ENCODE measurements at places on chromosomes 7 and 10. TPM values are rescaled to one million over a fixed set of nuclear protein-coding genes. Genes with fewer than 3 reads are reported as not detected.

DNA sequence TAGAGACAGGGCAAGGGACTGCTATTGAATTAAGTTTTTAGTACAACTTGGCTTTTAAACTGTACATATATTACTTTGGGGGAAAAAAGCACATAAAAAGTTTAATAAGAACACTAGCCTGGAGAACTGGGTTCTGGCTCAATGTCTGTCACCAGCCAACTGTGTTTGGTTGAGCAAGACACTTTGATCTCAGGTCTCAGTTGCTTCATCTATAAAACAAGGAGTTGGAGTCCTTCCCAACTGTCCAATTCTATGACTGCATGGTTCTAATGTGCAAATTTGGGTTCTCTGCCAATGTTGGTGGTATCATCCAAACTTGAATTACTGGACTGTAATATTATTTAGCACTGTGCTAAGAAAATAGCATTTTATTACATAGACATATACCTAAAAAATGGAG lies 50.3 kb downstream of the ATXN7L1 start:
- no peaks in the 10 kb centered on the region for H3K27me3 ChIP-seq
- H3K4me1 ChIP-seq: no peaks in the 10 kb centered on the region
- no peak overlapping the region for H3K4me3 ChIP-seq
- no peak overlapping the region for H3K27ac ChIP-seq
- no peak for DNase-seq

DNA sequence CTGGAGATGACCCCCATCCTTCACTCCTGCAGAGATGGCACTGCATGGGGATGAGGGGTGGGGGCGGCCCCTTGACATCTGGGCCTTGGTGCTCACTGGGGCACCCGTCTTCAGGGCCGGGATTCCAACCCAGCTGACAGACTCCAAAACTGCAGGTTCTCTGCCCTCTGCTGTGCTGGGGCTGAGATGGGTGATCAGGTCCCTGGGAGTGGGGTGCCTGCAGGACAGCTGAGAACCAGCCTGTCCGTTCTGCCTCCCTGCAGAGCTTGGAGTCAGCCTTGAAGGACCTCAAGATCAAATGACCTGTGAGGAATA lies 14.3 kb downstream of the PDAP1 start:
- no peaks in the 10 kb centered on the region for H3K27me3 ChIP-seq
- DNase-seq: no peak
- H3K36me3 ChIP-seq: peaks cover 1% of the 10 kb centered on the region
- no peak overlapping the region for H3K4me3 ChIP-seq
- H3K27ac ChIP-seq: peak overlapping the region; percentile 74

DNA sequence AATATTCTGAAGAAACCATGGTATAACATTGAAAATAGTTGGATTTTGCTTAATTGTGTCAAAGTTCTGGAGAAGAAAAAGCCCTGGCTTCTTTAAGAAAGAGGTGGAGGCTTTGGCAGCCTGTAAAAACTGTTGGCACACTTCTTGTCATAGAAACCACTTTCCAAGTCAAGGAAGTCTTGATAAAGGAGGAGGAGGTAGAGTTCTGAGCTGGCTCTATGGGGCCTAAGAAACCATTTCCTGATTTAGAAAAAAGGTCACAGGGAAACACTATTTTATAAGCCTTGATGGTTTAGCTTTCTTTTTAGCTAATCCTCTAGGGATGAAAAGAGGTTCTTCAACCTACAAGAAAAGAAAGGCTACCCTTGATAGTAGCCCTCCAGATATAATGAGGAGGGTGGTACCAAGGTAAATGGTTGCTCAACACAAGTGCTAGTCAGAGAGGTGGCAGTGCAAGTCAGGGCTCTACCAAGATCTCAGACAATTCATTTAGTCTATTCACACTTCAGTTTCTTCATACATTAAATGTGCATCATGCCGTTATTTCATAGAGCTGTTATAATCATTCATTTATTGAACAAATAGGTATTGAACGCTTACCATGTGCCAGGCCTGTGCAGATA lies 346.9 kb downstream of the RNLS start:
- H3K4me1 ChIP-seq: no peaks in the 10 kb centered on the region
- no peaks in the 10 kb centered on the region for H3K27me3 ChIP-seq
- no peaks in the 10 kb centered on the region for H3K36me3 ChIP-seq
- DNase-seq: no peak
- H3K27ac ChIP-seq: no peak overlapping the region

GRCh38 chr10:124032087-124032935 lies 61.1 kb downstream of the CHST15 start:
- H3K27me3 ChIP-seq: no peaks in the 10 kb centered on the region
- H3K4me3 ChIP-seq: no peak overlapping the region
- DNase-seq: no peak
- H3K36me3 ChIP-seq: no peaks in the 10 kb centered on the region
- no peak overlapping the region for H3K27ac ChIP-seq

DNA sequence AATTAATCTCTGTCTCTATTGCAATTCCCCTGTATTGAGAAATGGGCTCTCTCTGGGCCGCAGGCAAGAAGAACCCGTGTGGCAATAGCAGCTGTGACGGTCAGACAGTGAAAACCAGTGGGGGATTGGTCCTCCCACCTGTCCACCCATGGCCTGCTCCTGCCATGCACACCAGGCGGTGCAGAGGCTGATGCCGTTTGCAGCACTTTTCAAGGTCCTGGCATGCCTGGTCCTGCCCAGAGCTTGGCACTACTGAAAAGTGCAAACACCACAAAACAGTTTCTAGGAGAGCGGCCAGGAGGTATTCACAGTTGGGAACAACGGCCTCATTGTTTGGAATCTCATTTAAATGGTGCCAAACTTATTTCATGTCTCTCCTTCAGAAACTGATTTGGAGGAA lies 41.5 kb downstream of the PSPH start:
- H3K27me3 ChIP-seq: no peaks in the 10 kb centered on the region
- DNase-seq: peak; percentile 56
- no peaks in the 10 kb centered on the region for H3K36me3 ChIP-seq
- no peak overlapping the region for H3K4me3 ChIP-seq
- peak overlapping the region; percentile 58 for H3K27ac ChIP-seq

- no peaks in the 10 kb centered on the region for H3K27me3 ChIP-seq
- H3K36me3 ChIP-seq: no peaks in the 10 kb centered on the region
- H3K27ac ChIP-seq: no peak overlapping the region
- no peak overlapping the region for H3K4me3 ChIP-seq
These were observed 51.0 kb downstream of the UNC5B start for GRCh38 chr10:71263376-71263775.

DNA sequence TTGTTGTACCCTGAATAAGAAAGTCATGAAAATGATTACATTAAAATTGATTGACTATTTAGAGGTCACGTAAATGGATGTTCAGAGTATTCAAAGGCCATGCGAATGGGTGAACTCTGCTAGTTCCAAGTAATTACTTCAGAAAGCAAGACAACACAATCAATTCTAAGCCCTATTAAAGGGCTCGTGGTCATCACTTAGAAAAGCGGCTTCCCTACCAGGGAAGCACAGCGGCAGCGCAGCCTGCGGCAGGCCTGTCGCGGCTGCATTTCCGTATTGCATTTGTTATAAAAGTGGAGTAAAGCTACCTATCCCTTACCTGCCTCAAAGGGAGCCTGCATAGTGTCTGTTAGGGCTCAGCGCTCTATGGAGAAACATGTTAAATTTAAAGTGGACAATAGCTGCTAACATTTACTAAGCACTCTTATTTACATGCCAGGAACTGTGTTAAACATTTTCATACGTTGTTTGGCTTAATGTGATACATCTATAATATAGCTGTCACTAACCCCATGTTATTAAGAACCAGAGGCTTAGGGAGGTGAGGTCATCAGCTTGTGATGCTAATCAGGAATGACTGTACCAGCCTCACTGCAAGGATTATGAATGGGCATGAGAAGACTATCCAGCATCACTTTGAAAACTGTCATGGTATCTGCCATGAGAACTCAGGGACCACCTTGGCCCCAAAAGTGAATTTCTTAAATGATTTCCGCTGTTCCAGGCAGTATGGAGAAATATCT lies 187.5 kb downstream of the CELF2 start:
- no peak overlapping the region for H3K4me3 ChIP-seq
- H3K4me1 ChIP-seq: no peaks in the 10 kb centered on the region
- no peak overlapping the region for H3K27ac ChIP-seq
- H3K36me3 ChIP-seq: no peaks in the 10 kb centered on the region

DNA sequence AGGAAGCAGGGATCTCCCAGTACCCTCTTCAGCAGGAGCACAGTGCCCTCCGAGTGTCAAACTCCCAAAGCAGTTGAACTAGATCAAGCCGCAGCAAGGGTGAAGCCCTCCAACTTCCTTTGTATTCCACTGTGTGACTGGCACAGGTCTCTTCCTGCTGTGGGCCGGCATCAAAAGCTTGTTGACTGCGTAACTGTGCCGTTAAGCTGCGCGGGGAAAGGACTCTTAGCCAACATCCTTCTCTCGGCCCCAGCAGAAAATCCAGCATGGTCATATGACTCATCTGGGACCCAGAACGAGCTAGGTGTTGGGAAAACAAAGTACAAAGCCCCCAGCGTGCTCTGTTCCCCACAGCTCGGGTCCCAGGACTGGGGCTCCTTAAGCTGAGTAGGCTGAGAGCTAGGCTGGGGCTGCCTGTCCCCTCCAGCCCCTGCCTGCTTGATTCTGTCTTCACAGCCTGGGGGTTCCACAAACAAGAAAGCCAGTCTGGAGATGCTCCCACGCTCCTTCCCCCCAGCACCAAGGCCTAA lies 52.2 kb downstream of the COL17A1 start:
- DNase-seq: no peak
- no peaks in the 10 kb centered on the region for H3K4me1 ChIP-seq
- no peaks in the 10 kb centered on the region for H3K36me3 ChIP-seq
- no peaks in the 10 kb centered on the region for H3K27me3 ChIP-seq
- H3K27ac ChIP-seq: peak overlapping the region; percentile 1
- no peak overlapping the region for H3K4me3 ChIP-seq

- DNase-seq: no peak
- no peaks in the 10 kb centered on the region for H3K27me3 ChIP-seq
- no peak overlapping the region for H3K4me3 ChIP-seq
- no peak overlapping the region for H3K27ac ChIP-seq
- no peaks in the 10 kb centered on the region for H3K4me1 ChIP-seq
These were observed 552.5 kb downstream of the TYW1 start for GRCh38 chr7:67549126-67549525.

GRCh38 chr10:29517352-29517923 lies 117.3 kb downstream of the SVIL start:
- H3K36me3 ChIP-seq: no peaks in the 10 kb centered on the region
- no peak overlapping the region for H3K27ac ChIP-seq
- H3K27me3 ChIP-seq: no peaks in the 10 kb centered on the region
- DNase-seq: no peak
- H3K4me1 ChIP-seq: no peaks in the 10 kb centered on the region

- H3K4me1 ChIP-seq: no peaks in the 10 kb centered on the region
- H3K4me3 ChIP-seq: no peak overlapping the region
- DNase-seq: no peak
- no peaks in the 10 kb centered on the region for H3K27me3 ChIP-seq
- H3K36me3 ChIP-seq: no peaks in the 10 kb centered on the region
These were observed 942.9 kb downstream of the NRG3 start for GRCh38 chr10:82817676-82818422.

DNA sequence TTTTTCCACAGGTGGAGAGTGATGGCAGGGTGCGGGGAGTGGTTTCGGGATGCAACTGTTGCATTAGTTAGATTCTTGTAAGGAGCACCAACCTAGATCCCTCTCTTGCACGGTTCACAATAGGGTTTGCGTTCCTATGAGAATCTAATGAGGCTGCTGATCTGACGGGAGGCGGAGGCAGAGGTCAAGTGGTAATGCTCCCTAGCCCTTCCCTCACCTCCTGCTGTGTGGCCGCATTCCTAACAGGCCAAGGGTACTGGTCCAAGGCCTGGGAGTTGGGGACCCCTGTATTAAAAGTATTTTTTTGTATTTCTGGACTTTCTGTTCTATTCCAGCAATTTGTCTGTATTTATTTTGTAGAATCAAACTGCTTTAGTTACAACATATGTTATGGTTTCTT lies 7.2 kb downstream of the CBLL1 start:
- H3K4me1 ChIP-seq: no peaks in the 10 kb centered on the region
- no peak overlapping the region for H3K27ac ChIP-seq
- DNase-seq: no peak
- no peaks in the 10 kb centered on the region for H3K27me3 ChIP-seq

DNA sequence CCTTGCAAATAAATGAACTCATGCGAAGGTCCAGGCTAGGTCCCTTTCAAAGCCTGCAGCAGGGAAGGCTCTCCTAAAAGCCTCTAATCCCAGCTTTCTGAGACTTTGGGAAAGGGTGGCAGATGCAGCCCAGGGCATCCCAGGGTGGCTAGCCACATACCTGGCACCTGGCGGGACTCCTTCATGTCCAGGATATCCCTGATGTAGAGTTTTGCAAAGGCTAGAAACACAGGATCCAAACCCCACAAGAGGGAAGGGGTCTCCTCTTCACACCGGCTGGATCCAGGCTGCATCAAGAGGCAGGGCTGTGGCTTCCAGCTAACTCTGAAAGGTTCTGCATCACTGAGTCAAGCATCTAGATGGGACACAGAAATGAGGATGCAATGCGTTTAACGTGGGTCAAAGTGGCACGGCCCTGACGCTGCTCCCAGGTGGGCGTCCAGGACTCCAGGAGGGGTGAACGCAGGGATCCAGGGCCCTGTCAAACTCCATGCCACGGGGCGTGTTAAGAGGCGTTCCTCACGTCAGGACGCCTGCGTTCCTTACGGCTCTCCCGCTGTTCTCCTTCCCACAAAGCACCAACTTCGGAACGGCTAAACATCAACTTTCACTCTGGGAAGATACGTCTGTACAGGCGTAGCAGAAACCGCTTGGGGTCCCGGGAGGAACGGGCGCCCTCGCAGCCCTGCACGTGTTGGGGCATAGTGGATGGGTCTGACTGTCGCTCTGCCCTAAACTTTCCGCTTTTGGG lies 507 bp downstream of the STN1 start:
- H3K36me3 ChIP-seq: no peaks in the 10 kb centered on the region
- no peaks in the 10 kb centered on the region for H3K4me1 ChIP-seq
- H3K27ac ChIP-seq: peak overlapping the region; percentile 94
- H3K27me3 ChIP-seq: no peaks in the 10 kb centered on the region

- H3K4me3 ChIP-seq: no peak overlapping the region
- no peak for DNase-seq
- H3K36me3 ChIP-seq: no peaks in the 10 kb centered on the region
- no peak overlapping the region for H3K27ac ChIP-seq
These were observed 4.0 kb downstream of the ITGA8 start for GRCh38 chr10:15715619-15716227.

GRCh38 chr7:145263886-145264285 lies 428.0 kb upstream of the TPK1 start:
- no peaks in the 10 kb centered on the region for H3K4me1 ChIP-seq
- H3K27me3 ChIP-seq: no peaks in the 10 kb centered on the region
- H3K27ac ChIP-seq: no peak overlapping the region

The ZNF804B gene
- 0.33 TPM for total RNA-seq

The ELOVL3 gene
- 2.2 TPM for total RNA-seq

All from breast epithelium (tissue), 4 donors.